ENCODE measurements at places on chromosomes 1 and 21.

- DNase-seq, result no peak
These were observed 161.7 kb downstream of the PBX1 start for GRCh38 chr1:164720440-164721227.

DNA sequence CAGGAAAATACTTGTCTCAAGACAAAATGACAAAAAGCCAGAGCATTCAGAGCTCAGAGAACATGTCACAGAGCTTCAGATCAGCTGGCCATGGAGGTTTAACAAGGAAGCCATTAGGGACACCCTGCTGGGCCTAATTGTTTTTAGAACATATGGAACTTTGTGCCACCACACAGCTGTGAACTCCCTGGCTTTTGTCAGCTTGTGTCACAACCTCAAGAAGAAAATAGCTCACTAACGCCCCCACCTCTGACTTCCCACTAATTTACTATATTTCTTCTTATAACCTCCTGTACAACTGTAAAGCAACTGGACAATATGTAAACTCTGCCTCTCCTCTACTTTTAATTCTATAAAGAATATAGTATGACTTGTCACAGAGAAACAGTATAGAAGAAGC lies 21.0 kb upstream of the TDRD10 start:
- peak; percentile 49 for DNase-seq

- DNase-seq, result no peak
These were observed 25.2 kb upstream of the TAL1 start for GRCh38 chr1:47257224-47257623.

GRCh38 chr1:78155121-78155520 lies 109.4 kb downstream of the GIPC2 start:
- DNase-seq, result no peak

- DNase-seq, result peak; percentile 69
These were observed 27.3 kb downstream of the CDCP2 start for GRCh38 chr1:54125386-54126070.

- no peak for DNase-seq
These were observed 61.5 kb downstream of the PACC1 start for GRCh38 chr1:212353181-212353580.

DNA sequence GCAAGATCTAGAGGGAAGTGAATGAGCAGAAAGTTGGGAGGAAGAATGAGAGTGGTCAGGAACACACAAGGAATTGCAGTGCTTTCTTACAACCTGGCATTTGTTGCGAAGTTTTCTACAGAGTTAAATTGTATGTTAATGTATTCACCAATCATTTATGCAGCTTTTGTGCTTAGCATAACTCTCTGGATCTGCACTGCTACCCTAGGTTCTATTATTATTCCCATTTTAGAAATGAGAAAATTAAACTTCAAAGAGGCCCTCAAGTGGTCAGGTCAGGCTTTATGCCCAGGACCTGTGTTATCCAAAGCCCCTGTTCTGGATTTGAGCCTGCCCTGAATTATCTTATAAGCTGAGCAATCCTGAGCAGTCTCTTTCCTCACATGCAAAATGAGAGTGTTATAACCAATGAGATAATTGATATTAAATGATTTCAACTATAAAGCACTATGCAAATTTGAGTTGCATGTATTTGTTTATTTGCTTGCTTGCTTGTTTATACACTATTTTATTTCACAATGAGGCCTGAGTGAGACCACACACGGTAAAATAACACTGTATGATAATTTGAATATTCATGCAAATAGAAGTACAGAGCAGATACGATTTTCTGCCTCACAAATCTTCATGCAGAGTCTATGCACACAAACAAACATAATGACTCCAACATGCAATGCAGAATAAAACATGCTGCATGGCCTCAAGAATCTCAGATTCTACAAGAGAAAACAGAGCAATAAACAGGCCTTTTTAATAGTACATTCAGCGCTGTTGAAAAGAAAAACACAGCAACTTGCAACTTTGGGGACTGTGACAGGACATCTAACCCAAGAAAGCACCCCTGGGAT lies 323.0 kb downstream of the PLPP3 start:
- no peak for DNase-seq

DNA sequence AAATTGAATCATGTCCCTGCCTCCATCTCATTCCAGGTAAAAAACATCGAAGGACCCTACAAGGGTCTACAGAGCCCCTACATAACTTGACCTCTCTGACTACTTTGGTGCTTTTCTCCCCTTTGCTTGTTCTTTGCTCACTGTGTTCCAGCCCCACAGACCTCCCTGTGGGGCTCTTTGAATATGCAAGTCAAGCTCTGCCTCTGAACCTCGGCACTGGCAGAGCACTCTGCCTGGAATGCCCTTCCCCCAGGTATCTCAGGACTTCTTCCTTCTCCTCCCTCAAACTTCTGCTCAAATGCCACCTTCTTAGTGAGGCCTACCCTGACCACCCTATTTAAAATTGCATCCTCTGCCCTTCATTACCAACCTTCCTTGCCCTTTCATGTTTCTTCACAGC lies 87.8 kb upstream of the CD34 start:
- no peak for DNase-seq

- DNase-seq, result no peak
These were observed 15.4 kb upstream of the TOR3A start for GRCh38 chr1:179066471-179066870.

DNA sequence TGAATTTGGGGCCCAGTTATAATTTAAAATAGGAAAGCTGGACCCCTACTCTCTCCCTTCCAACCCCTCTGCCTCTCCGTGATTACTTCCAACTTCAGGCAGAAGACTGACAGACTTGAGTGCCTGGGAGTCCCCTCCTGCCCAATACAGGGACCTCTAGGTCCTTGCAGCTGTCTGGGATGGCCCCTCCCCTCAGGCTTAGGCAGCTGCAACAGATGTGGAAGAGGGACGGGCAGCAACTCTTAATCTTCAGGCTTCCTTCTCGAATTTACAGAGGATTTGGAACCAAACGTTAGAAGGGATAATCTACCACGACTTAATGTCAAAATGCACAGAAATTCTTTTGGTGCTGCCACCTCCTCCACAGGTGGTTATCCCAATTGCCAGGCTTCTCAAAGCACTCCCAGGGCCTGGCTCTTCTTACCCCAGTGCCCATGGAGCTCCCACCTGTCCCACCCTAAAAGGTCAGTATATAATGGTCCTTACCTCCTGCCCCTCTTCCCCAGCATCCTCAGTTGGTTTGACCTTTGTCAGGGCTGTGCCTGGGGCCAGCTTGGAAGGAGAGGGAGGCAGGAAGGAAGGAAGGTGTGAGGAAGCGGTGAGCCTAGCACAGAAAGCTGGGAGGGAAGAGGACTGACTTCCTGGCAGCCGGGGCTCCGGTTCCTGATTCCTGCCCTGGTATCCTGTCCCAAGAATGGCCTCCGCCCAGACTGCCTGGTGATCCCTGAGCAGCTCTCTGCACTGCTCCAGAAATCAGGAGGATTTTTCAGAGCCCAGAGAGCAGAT lies 2.8 kb downstream of the PEA15 start:
- peak; percentile 33 for DNase-seq

DNA sequence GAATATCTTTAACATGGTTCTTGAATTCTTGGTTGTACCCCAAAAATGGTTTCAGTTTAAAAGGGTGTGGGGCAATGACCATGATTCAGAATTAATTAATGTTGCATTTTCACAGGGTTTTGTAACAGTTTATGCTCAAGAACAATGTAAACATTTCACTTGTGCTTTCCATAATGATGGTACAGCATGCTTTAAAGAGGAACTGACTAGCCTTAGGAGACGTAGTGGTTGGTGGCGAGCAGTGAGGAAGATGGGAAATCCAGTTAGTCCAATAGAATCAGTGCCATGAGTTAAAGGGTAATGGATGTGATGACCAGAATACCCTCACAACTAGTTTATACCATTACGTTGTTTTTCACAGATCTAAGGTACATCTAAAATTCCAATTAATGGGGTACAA lies 138.0 kb downstream of the HS2ST1 start:
- DNase-seq, result no peak

GRCh38 chr1:159925719-159926078 lies 392 bp upstream of the TAGLN2 start:
- DNase-seq, result peak; percentile 83

GRCh38 chr1:159554696-159555095 lies 18.9 kb upstream of the OR10J5 start:
- no peak for DNase-seq

- no peak for DNase-seq
These were observed 68.3 kb downstream of the MPZL1 start for GRCh38 chr1:167790117-167790516.

- no peak for DNase-seq
These were observed 471.1 kb upstream of the VAMP3 start for GRCh38 chr1:7299994-7300393.

GRCh38 chr1:9443913-9444445 lies 95.3 kb upstream of the SLC25A33 start:
- no peak for DNase-seq

- DNase-seq, result no peak
These were observed 11.3 kb downstream of the DCAF8 start for GRCh38 chr1:160251011-160251410.

DNA sequence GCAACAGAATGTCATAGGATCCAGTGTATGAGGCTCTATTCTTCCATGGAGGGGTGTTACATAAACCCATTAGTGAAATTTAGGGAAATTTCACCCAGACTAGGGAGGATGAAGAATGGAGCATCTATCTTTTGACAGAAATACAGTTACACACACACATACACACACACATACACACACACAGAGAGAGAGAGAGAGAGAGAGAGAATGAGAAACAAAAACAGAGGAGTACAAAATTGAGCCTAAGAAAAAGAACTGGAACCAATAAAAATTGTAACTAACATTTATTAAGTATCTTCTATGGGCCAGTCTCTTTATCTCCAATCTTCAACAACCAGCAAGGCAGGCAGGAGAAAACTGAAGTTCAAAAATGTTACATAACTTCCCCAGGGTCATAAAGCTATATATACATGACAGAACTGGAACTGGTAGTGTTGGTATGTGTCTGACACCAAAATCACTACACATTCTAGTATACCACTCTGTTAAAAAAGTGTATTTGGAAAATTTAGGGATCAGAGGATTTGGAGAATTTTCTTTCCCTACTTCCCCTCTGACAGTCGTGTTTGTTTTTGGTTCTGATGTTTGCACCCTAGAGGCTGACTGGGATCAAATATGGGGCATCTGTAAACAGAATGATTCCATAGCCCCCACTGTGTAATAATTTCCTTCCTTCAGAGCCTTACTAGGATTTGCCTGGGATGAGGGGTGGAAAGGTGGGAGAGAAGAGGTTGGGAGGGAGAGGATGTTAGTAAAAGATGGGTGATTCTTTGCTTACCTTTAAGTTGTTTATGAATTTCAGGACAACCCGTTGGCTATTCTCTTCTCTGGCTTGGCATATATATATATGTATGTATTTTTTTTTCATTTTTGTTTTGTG lies 1.0 kb upstream of the ZFYVE9 start:
- no peak for DNase-seq

DNA sequence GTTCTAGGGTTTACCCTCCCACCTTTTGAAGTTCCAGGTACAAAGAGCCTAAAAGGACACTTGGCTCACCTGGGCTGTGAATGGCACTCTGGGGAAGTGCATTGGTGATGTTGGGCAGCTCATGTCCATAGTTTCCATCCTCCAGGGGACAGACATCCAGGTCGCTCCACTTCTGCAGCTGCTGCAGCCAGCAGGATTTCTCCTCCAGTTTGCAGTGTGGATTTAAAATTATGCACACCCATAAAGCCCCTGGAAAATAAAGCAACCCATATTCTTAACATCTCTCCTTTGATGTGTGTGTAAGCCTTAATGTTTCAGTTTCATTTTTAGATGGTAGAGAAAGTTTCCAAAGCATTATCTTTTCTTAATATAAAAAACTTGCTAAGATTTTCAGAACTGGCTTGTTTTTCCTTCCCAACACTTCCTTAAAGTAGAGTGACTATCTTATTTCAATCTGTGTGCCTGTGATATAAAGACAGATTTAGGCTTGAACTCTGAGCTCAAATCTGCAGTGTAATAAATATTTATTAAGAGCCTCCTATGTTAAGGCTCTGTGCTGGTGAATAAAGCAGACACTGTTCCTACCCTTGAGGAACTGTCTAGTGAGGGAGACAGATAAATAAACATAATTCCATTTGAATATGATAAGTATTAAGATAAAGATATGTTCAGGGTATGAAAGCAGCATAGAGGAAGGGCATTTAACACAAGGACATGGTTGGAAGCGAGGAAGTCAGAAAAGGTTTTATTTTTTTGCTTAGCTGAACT lies 39.1 kb downstream of the UROD start:
- no peak for DNase-seq

- DNase-seq, result no peak
These were observed 16.9 kb downstream of the TCEANC2 start for GRCh38 chr1:54070171-54070837.

Data from WERI-Rb-1 (cell line).